ENCODE measurements at places on chromosomes 3 and 15.

GRCh38 chr3:128312271-128312670, 154.4 kb downstream of the DNAJB8 start:
- no peaks in the 10 kb centered on the region for H3K36me3 ChIP-seq
- no peak overlapping the region for H3K27ac ChIP-seq
- H3K4me1 ChIP-seq: peaks cover 25% of the 10 kb centered on the region

- peaks cover 15% of the 10 kb centered on the region for H3K4me1 ChIP-seq
- no peaks in the 10 kb centered on the region for H3K36me3 ChIP-seq
- no peak for DNase-seq
- no peak overlapping the region for H3K27ac ChIP-seq
- no peak overlapping the region for H3K4me3 ChIP-seq
Measured at GRCh38 chr3:186200726-186201125, 91.8 kb upstream of the ETV5 start.

DNA sequence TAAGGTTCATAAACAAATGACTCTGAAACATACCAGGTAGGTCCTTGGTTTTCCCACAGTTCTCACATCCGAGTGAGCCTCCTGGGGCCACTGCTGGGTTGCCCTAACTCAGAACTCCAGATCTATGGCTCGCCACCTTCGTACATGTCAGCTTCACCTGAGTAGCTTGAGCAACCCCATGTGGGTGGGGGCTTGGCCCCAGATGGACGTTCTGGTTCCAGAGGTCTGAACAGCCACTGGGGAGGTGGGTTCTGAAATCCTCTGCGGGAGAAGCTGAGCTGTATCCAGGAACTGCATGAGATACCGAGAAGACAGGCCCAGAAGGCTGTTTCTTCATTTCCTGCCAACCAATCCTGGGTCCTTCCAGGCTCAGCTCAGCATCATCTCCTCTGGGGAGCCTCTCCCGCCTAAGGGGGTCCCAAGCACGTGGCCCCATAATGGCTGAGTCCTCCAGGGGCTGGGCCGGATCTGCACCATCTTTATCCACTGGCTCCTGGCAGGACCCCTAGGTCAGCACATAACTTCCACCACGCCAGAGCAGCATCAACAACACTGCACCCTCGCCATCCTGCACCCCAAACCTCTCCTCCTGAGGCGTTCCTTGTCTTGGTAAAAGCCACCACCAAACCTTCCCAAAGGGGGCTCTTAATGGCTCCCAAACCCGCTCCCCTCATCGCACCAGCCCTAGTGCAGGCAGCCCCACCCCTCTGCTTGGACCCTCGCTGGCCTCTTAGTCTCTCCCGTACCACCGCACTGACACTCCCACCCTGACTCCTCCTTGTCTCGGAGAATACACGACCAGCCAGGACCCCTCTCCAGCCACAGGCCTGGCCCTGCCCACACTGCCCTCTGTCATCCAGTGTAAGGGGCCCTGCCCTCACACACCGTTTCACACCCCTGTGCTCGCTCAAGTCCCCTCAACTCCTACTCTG, 39.8 kb downstream of the PCSK6 start:
- no peak for DNase-seq
- peaks cover 28% of the 10 kb centered on the region for H3K4me1 ChIP-seq
- H3K36me3 ChIP-seq: no peaks in the 10 kb centered on the region
- H3K27me3 ChIP-seq: no peaks in the 10 kb centered on the region

- no peaks in the 10 kb centered on the region for H3K4me1 ChIP-seq
- H3K36me3 ChIP-seq: no peaks in the 10 kb centered on the region
- no peaks in the 10 kb centered on the region for H3K27me3 ChIP-seq
- H3K27ac ChIP-seq: no peak overlapping the region
- no peak overlapping the region for H3K4me3 ChIP-seq
Measured at GRCh38 chr15:91073768-91074167, 26.3 kb upstream of the SV2B start.

DNA sequence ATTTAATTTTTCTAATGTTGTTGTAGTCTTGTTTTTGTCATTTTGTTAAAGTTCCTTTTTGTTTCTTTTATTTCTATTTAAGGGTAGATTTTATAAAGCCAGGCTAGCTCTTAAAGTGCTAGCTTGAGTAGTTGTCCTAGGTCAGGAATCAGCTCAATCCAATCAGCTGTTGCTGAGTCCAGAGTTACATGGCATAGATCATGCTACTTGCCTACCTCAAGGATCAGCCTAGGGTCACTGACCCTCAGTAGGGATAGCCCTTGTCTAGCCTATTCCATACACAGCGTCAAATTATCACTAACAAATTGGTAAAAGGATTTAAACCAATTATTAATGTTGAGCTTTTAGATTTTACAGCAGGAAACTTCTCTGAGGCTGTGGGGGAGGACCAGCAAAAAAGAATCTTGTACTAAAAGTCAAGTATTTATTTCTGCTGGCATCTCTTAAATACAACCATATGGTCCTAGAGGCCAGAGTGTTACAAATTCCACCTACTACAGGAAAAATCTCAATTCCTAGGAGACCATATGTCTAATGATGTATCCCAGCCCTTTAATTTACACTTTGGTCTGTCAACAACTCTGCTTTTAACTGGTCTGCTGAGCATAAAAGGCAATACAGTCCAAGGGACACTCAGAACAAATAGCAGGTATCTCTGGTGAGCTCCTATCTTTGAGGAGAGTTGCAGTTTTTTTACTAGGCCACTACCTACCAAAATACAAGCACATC, 138.3 kb upstream of the PTPRG start:
- H3K4me3 ChIP-seq: no peak overlapping the region
- H3K27ac ChIP-seq: no peak overlapping the region
- H3K27me3 ChIP-seq: no peaks in the 10 kb centered on the region
- H3K36me3 ChIP-seq: no peaks in the 10 kb centered on the region
- no peak for DNase-seq

All from spinal cord (tissue), 10 donors.